ENCODE measurements at places on chromosomes 1 and 21. TPM values are rescaled to one million over a fixed set of nuclear protein-coding genes. Genes with fewer than 3 reads are reported as not detected.

Gene RPL5
- total RNA-seq, result 1,607 TPM

Gene RAB25
- total RNA-seq, result 5.5 TPM

Gene CA6
- not detected for total RNA-seq

Gene ADGRL2
- 3.4 TPM for total RNA-seq

Gene KRTAP10-5
- not detected for total RNA-seq

Gene SELP
- total RNA-seq, result not detected

Gene PDIK1L
- 10.9 TPM for total RNA-seq

DNA sequence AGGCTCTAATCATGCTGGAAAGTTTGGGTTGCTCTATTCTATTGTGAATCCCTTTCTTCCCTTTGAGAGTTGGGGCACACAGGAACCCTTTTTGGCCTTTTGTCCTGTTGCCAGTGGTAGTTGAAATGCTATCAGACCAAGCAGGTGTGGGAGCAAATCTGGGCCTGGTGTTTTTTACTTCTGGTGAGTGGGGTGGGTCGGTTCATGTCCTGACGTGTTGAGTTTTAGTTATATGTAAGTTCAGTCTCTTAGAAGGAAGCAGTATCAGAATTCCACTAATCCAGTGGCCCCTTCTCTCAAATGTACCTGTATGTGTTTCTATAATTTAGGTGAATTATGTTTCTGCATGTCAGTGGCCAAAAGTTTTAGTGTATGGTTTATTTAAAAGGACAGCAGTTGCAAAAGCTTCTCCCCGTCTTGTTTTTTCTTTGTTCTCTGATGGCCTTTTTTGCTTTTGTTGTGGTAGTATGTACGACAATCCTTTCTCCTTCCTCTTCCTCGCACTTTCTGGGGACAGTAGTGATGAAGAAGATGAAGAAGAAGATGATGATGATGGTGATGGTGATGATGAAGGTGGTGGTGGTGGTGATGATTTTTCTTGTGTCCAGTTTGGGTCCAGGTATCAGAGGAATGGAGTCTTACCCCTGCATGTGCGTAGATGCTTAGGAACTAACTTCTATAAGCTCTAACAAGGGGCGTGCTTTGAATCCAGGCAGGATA lies 74.2 kb downstream of the UBE4B start:
- no peak for DNase-seq

DNA sequence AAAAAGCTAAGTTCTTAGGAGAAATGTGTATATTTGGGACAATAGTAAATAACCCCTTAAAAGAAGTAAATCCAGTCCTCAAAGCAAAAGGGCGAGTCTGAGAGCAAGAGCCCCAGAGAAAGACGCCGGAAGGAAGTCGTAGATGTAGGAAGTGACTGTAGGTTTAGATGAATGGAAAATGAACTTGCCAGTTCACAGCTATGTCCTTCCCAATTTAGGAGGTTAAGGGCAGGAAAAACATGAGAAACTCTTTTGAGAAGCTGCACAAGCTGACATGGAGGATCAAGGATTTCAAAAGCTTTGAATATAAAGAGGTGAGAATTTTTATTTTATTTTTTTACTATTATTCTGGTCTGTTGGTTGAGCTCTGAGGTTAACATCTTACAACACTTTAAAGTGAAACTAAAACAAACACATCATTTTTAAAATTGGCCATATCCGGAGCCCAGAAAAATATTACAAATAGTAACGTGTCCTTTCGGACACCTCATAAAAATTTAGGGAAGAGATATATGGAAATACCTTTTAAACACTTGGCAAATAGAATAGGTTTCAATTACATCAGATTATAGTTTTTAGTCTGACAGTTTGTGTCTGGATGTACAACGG lies 1178.6 kb downstream of the MRPL39 start:
- peak; percentile 2 for DNase-seq

GRCh38 chr1:13585612-13585991 lies 2.0 kb downstream of the PDPN start:
- no peak for DNase-seq

DNA sequence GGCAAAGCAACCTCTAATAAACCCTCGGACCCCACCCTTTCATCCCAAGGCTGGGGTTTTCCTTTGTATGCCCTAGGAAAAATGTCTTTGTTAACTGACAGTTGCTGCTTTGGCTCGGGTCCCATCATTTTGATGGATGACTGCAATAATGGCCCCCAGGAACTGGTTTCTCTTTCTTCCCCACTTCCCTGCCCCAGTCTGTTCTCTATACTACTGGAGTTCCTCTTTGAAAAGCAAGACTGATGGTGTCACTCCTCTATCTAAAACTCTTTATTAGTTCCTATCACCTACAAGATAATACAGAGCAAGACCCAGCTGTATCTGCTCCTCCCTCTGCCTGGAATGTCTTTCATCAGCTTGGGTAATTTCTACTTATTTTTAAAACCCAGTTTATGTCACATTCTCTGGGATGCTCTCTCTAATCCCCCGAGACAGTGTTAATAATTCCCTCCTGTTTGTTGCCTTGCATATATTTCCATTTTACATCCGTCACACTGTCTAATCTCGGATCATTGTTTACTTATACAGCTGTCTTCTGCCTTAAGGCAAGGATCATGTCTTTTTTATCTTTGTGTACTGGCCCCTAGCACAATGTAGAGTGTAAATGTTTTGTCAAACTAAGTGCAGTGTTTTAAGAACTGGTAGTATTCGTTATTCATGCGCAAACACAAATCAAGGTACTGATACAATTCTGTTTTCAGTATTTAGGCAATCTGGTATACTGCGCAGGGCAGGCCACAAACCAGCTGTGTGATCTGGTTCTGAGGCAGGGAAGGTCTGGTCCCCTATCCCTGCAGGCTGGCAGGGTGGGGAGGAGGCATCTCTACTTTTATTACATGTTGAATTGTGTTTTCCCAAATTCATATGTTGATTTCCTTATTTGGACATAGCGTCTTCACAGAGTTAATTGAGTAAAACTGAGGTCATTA lies 16.1 kb downstream of the SLAMF1 start:
- DNase-seq, result no peak

GRCh38 chr1:177286396-177286795 lies 115.6 kb downstream of the BRINP2 start:
- DNase-seq, result no peak

DNA sequence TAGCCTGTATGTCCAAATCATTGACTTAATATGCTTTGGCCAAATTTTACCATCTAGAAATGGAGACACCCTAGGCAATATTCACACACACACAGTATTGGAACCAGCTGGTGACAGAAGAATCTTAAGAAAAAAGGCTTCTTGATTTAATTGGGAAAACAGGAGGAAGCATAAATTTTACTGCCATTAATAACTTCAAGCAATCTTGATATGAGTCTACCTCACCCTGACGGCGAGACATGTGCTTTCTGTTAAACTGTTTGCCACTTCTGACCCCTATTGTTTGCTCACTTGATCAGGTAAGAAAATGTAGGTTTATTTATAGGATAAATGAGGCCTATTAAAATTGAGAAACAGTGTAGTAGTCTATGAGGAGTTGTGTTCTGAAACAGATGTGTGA lies 73.2 kb downstream of the KIFAP3 start:
- DNase-seq, result no peak

DNA sequence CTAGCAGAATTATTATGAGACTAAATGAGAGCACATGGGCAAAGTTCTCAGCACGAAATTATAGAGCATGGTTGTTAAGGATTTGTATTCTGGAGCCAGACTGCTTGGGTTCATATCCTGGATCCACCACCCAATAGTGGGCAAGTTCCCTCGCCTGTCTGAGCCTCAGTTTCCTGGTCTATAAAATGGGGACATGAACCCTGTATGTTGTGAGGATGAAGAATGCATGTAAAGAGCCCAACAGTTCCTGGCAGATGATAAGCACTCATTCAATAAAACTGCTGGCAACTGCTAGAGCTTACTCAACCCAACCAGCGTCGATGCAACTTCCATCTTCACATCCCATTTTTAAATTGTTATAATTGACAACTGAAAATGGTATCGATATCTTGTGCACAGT lies 47.2 kb upstream of the ZBTB40 start:
- no peak for DNase-seq

DNA sequence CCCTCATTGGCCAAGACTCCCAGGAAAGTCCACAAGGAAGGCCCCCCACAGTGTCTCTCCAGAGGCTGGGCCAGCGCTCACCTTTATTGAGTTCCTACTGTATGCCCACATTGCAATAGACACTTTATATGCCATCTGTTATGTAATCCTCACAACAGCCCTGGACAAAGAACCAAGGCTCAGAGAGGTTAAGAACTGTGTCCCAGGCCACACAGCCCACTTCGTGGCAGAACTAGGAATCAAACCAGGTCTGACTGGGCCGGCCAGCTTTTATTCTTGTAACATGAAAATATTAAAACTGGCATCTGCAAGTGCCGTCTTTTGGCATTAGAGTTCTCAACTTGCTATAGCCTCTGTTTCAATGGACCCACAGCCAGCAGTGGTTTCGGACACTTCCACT lies 4.5 kb downstream of the CTRC start:
- no peak for DNase-seq

DNA sequence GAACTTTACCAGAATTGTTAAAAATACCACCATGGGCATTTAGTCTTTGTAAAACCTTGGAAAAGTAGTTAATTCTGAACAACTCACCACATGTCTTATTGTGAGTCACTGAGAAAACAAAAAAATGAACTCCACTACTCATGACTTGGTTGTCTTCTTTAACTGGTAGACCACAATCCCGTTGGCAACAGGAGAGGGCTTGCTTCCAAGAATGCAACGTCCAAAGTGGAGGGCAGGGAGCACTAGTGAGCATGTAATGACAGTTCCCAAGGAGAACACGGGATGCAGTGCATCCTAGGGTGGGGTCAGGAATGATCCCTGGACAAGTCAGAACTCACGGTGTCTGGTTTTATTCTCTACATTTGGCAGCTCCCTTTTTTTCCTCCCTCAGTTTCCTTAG lies 15.2 kb upstream of the HMCN1 start:
- peak; percentile 98 for DNase-seq

GRCh38 chr21:41328660-41329607 lies 12.3 kb downstream of the FAM3B start:
- DNase-seq, result no peak

DNA sequence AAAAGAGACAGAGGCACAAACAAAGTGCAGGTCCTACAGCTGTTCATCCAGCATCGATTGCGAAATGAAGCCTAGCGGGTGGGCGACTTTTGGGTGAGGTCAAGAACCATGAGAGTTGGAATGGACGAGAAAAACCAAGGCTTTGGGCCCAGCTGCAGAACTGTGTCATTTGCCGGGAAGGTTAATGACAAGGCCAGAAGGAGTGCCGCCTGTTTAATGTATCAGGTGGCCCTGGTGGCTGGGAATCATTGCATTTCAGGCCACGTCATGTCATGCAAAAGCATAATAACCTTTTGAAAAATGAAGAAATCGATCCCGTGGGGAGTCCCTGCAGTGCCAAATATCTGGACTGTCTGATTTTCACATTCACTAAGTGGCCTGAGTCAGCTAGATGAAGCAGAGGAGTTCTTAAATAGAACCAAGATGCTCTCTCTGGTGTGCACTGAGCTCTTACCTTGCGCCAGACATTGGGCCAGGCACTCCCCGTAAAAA lies 8.1 kb upstream of the RCC2 start:
- no peak for DNase-seq

GRCh38 chr1:161899091-161899490 lies 124.6 kb downstream of the OLFML2B start:
- no peak for DNase-seq

GRCh38 chr21:41009398-41010100 lies 158.4 kb upstream of the BACE2 start:
- no peak for DNase-seq

DNA sequence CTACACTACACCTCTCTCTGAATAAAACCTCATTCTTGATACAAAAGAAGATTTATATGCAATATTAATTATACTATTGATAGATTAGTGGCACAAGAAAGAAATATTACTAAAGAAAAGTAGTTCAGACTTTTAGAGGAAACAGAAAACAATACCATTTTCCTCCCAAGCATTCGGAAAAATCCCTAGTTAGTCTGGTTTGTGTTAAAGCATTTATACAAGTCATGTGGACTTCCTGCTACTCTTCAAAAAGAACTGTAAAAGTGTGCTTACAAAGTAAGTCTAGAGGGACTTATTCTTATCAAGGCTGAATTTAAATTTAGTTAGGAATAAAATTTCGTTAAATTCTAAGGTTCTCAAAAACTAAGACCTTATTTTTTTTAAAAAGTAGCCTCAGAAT lies 129.1 kb downstream of the ATP1B1 start:
- no peak for DNase-seq

- no peak for DNase-seq
Observed at GRCh38 chr21:46056450-46056903, 41.4 kb upstream of the COL6A2 start.

DNA sequence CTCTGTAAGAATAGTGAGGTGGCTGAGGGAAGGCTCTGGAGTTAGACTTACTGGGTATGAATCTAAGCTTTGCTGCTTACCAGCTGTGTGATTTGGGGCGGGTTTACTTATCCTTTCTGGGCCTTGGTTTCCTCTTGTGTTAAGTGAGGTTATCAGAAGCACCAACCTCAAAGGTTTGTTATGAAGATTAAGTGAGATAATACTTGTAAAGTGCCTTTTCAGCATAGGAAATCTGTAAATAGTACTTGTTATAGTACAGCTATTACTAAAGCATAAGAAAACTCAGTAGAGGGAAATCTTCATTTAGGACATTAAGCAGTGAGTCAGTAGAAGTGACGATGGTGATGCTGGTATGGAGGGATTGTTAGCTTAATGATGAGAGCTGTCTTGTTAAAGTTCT lies 12.1 kb downstream of the HHAT start:
- no peak for DNase-seq

DNA sequence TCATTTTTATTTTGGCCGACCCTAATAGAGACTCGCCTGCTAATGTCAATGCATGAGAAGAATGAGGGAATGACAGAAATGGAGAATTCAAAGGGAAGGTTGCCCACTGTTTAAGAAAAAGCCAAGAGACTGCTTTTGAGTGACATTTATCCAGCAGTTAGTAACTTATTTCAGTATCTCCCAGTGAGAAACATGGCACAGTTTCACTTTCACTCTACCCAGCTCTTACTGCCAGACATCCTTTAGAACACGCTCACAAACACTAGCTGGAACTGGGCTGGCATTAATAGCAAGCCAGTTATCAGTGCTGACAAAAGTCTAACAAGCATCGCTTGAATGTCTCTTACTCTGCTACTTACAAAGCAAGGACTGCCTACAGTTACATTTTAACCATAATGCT lies 8.5 kb downstream of the GGPS1 start:
- no peak for DNase-seq

DNA sequence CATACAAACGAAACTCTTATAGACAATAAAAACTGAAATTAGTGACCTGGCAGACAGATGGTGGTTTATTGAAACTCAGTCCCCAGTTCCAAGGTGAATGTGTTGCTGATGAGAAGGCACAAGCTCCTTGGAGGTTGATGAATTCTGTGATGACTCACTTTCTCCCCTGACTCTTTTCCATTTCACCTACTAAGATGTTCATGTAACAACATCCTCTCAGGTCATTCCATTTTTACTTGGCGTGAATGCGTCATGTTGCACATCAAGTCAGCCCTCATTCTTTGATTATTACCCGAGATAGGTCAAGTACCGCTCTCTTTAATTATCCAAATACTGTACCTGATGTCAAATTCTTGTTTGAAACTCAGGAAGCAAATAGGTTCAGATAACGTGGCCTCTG lies 10.1 kb upstream of the IL10RB start:
- DNase-seq, result no peak

Data from MCF 10A (cell line).